ENCODE measurements at places on chromosomes 12 and 14.

- DNase-seq = no peak
Measured at GRCh38 chr12:11694528-11694927, 45.1 kb downstream of the ETV6 start.

GRCh38 chr12:122563361-122563760 lies 36.3 kb downstream of the KNTC1 start:
- no peak for DNase-seq

- no peak for DNase-seq
Measured at GRCh38 chr12:7269273-7269672, 34.6 kb upstream of the ACSM4 start.

DNA sequence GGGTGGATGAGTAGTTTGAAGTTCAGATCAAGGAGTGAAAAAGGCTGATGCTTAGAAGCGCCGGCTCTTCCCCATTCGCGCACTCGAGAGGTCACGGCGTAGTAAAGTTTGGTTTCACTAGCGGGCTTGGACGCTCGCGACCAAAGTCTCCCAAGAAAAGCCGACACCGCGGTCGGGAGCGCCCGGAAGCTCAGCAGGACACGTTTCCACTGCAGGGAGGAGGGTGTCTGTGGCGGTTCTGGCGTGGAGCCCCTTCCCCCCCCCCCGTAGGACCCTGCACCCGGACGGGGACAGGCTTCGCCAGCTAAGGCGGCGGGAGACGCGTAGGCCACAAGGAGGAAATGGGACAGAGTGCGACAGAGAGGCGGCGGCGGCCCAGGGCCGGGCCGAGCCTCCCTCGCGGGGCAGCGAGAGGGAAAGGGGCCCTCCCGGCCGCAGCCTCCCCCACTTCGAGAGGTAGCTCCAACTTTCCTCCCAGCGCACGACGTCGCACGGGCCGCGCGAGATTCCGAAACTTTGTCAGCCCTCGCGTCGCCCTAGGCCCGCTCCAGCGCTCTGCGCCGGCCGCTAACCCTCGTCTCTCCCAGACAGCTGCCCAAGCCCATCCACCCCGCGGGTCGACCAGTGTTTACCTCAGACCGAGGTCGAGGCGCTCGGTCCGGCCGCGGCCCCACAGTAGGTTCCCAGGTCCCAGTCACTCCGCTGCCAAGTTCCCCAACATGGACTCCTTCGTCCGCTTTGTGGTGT lies 480 bp downstream of the SCAF11 start:
- peak; percentile 61 for DNase-seq

- DNase-seq = no peak
Measured at GRCh38 chr14:95104911-95105310, 52.4 kb downstream of the DICER1 start.

- DNase-seq = no peak
Measured at GRCh38 chr12:89261982-89262381, 90.3 kb downstream of the DUSP6 start.

- no peak for DNase-seq
Measured at GRCh38 chr14:100803226-100803625, 22.7 kb upstream of the MEG3 start.

DNA sequence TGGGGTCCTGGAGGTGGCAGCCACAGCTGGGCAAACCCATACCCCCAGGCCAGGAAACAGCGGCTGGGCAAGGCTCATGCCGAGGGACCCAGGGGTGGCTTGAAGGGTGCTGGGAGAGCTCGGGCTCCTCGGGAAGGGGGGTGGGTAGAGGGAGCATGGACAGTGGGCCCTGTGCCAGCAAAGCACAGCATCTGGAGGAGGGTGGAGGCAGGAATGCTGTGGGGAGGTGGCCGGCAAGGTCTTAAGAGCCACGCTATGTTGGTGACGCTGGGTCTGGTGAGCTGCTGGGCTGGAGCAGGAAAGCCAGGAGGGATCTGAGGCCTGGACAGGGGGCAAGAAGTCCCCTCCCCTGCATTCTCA lies 48.2 kb upstream of the DLK1 start:
- DNase-seq = no peak

- DNase-seq = peak; percentile 19
Measured at GRCh38 chr12:96242597-96242996, 48.4 kb downstream of the ELK3 start.

GRCh38 chr14:69626132-69626500 lies 14.7 kb downstream of the SUSD6 start:
- DNase-seq = no peak

Measured in CD4-positive, alpha-beta T cell treated with Interleukin-4 for 4 hours (primary cell).